ENCODE measurements at places on chromosomes 7 and 10. TPM values are rescaled to one million over a fixed set of nuclear protein-coding genes. Genes with fewer than 3 reads are reported as not detected.

- no peak for DNase-seq
Measured at GRCh38 chr7:116164552-116165306, 45.6 kb upstream of the TES start.

- no peak for DNase-seq
Measured at GRCh38 chr10:104707602-104708459, 66.7 kb downstream of the SORCS3 start.

GRCh38 chr10:82150123-82150900 is 275.3 kb downstream of the NRG3 start:
- peak; percentile 20 for DNase-seq

GRCh38 chr7:150415161-150416153 is 35.0 kb upstream of the GIMAP8 start:
- no peak for DNase-seq

GRCh38 chr10:73967022-73967429 is 30.9 kb upstream of the VCL start:
- DNase-seq: no peak

GRCh38 chr10:117784776-117785175 is 242.2 kb downstream of the EMX2 start:
- no peak for DNase-seq

Gene TMEM140
- 4.8 TPM for total RNA-seq

Gene PRTFDC1
- 4.9 TPM for total RNA-seq

Gene C7orf33
- total RNA-seq: not detected

Gene C7orf57
- total RNA-seq: not detected
